Daoy (cell line): ENCODE measurements at places on chromosomes 4 and X. TPM values are rescaled to one million over a fixed set of nuclear protein-coding genes. Genes with fewer than 3 reads are reported as not detected.

- no peak for DNase-seq
Observed at GRCh38 chr4:25919676-25920075, 5.7 kb downstream of the SMIM20 start.

DNA sequence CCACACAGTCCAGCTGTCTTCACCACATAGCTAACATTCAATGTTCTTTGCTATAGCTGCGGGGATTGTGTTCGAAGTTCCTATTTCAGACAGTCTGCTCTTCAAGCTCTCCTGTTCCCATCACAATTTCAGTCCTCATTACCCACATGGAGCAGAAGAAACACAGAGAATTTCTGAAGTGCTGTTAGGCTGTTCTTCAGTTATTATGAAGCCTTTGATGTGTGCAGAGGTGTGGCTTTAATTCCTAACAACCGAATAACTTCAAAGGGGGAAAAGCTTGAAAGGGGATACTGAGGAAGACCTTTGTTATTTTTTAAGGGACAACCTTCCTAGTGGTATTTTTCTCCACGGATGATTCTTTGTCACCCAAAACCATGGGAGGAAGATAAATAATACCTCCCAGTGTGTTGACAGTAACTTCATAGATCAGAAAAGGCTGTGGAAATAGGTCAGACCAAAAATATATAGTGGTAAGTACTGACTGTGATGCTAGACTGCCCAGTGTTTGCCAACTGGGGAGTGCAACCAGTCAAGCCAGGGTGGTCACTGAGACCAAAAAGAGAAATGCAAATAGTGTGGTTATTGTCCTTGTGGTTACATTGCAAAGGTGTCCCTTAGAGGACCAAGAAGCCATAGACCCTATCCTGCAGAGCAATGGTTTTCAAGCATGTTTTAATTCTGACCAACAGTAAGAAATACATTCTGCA is 52.1 kb downstream of the PRKG2 start:
- no peak for DNase-seq

GRCh38 chr4:8515316-8516060 is 64.7 kb upstream of the GPR78 start:
- peak; percentile 69 for DNase-seq

GRCh38 chr4:53847965-53848364 is 216.4 kb downstream of the CHIC2 start:
- DNase-seq: no peak

DNA sequence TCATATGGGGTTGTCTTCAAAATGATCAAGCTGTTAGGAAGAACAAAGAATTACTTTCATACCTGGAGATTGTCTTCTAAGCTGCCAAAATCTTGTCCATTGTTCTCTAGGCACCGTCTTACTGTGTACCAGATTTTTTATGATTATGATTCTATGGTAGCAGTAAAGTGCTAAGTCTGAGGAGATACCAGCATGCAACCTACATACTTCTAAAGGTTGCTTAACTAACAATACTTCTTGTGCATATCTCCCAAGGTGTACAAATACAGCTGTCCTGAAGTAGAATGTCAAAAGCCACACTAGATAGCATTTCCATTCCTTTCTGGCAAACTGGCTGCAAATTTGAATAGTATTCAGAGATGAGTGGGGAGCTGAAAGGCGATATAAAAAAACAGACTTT is 62.6 kb upstream of the FBXW7 start:
- no peak for DNase-seq

- DNase-seq: no peak
Observed at GRCh38 chr4:111800551-111800950, 344.7 kb upstream of the FAM241A start.

DNA sequence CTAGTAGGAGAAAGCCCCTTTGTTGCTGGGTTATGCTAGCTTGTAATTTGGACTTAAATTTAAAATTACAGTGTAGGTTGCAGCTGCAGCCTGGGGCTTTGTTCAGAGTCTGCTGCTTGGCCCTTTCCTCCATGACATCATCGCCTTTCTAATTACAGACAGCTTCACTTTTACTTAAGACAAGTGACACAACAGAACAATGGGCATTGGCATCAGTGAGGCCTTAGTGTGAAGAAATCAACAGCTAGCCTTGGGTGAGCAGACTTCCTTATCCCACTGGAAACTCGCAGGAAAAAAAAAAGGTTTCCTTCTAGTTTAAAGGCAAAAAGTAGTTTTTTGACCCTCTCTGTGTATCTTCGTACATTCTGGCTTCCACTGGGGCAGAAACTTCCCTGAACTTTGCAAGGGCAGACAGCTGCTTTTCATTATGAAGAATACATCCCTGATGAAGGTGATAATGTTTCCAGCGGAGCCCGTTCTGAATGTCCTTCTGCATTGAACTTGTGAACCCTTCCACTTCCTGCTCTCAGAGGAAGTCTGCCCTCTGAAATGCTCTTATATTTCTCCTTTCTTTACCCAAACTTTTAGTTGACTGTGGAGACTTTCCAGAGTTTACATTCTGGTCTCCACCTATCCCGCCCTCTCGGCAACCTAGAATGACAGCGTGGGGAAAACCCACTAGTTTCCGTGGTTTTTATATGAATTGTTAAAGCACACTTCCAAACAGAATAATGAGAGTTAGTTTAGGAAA is 123.2 kb upstream of the FAM9C start:
- DNase-seq: no peak

GRCh38 chrX:17550011-17550410 is 175.0 kb downstream of the NHS start:
- no peak for DNase-seq

HSFX2 gene
- not detected in 2 replicates for total RNA-seq

HELT gene
- total RNA-seq: not detected in 2 replicates

CDX4 gene
- total RNA-seq: not detected in 2 replicates

POU3F4 gene
- total RNA-seq: 0.06 TPM in 1 of 2 replicates, not detected in the other
